ENCODE measurements at places on chromosomes 7 and 10.
A peak's percentile ranks its signal among the peaks of the same experiment; 100 is the strongest.

DNA sequence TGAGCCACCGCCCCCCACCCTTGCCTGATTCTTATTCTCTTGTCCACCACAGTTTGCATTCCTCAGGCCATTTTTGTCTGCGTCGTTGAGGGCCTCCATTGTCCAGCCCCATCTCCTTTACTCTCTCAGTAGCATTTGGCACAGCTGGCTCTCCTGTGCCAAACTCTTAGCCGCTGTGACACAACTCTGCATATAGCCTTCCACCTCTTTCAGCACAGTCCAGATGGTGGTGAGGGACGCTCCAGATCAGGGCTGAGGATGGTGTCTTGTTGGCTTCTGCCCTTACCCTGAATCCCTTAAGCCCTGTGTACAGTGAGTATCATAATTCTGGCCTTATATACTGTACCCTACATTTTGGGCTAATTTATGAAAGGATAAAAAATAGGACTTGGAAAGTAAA, 45.6 kb downstream of the BMPR1A start:
- no peak for DNase-seq

GRCh38 chr10:70272925-70273316, 10.9 kb downstream of the NPFFR1 start:
- no peak for DNase-seq

DNA sequence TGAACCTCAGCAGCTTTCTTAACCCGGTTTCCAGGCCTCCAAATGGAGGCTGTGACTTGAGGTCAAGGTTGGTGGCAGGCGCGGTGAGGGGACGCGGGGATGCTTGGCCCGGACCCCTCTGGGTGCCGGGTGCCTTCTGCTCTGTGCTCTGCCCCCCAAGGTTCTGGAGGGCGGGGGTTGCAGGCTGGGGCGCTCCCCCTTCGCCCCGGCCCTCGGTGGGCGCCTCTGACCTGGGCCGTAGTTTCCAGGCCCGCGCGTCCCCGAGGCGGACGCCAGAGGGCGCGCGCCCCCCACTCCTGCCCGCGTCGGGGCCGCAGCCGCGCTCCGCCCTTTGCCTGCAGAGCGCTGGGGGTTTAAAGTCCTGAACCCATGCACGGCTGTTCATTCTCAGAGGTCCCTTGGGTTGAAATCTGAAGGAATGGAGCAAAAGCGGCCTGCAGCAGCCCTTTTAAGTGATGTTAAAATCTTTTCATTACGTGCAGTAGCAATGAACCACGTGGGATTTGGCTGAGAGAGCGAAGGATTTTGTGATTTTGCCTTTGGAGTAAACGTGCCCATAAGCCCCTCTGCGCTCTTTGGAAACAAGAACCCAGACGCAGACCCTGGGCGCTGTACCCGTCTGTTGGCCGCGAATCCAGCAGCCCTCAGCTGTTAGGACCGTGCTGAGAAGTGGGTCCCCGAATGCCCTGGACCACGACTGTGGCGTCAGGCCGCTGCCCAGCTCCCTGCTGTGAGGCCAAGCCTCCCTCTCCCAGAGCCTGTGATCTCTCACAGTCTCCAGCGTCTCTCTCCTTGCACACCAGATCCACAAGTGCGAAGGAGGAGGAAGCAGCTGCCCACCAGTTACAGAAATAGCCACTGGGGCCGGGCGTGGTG, 135.0 kb downstream of the ACTR3B start:
- DNase-seq: no peak

GRCh38 chr10:125130916-125131315, 29.4 kb downstream of the CTBP2 start:
- no peak for DNase-seq

DNA sequence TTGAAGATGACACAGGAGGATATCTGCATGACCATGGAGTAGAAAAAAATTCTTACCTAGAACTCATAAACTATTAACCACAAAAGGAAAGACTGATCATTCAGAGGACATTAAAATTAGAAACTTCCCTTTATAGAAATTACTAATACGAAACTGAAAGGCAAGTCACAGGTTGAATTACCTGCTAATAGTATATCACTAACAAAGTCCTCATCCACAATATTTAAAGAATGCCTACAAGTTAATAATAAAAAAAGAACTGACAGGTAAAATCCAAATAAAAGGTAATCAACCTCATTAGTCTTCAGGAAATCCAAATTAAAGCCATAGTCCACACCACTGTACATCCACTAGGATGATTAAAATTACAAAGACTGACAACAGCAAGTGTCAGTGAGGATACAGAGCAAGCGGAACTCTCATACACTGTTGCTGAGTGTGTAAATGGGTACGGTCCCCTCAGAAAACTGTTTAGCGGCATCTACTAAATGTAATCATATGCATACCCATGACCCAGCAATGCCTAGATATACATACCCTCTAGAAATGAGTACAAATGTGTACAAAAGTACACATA, 71.2 kb downstream of the ARHGAP21 start:
- no peak for DNase-seq

DNA sequence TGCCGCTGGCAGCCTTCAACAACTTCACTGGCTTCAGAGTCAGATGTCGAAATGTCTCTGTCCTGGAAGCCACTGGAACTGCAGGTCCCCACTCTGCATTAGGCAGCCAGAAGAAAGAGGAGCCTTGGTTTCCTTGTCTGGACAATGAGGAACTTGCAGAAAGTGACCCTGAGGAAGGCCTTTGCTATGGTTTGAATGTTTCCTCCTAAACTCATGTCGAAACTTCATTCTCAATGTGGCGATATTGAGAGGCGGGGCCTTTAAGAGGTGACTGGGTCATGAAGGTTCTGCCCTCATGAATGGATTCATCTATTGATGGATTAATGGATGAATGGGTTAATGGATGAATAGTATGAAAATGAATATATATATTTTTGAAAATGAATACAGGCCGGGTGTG, 61.6 kb upstream of the GPR26 start:
- no peak for DNase-seq

DNA sequence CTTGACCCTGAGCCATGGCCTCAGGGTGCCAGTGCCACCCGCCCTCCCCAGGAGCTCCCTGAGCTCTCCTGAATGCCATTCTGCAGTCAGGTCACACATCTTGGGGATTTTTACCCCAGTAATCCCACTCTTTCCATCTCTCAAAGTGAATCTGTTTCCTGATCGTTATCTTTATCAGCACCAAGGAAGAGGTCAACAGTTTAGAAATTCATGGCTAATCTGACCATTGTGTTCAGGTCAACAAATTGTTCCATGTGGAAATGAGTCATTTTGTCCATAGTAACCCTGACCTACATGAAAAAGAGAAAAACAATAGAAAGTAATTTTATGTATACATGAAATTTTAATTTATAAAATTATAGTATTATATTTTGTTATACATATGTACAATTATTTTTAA, 28.8 kb upstream of the ZNF488 start:
- DNase-seq: no peak

DNA sequence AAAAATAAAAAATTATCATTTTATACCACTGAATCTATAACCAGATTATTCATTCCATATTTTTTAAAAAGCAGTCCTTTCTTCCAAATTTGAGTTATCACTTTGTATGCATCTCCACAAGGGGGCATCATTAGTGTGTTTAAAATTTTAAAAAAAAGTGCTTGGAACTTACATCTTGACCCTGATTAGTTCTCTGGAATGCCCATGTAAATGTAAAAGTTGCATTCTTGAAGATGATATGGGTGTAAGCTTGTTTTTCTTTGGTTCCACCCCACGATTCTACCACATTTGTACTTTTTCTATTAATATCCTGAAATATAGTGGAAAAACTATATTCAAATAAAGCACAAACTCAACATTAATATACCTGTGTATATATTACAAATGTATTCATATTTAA, 144.9 kb downstream of the ELAPOR2 start:
- no peak for DNase-seq

DNA sequence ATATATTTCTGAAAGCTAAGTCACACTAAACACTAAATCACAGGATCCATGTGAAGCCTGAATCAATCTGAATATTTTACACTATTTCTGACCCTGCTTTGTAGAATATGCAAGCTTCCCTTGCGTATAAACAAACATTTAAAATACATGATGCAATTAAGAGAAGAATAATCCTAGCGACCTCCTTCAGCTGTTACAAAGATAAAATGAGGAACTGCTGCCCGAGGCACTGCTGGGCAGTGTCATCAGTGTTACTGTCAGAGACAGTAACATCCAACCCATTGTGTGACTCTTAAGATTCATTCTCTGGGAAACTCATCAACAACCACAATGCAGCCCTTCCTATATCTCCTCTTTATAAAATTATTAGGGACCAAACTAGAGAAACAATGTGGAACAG, 61.6 kb downstream of the COBL start:
- no peak for DNase-seq

GRCh38 chr7:49403844-49404243, 369.6 kb upstream of the VWC2 start:
- DNase-seq: no peak

- DNase-seq: peak; percentile 42
These were observed 328.2 kb upstream of the MAGI2 start for GRCh38 chr7:79781716-79782115.

DNA sequence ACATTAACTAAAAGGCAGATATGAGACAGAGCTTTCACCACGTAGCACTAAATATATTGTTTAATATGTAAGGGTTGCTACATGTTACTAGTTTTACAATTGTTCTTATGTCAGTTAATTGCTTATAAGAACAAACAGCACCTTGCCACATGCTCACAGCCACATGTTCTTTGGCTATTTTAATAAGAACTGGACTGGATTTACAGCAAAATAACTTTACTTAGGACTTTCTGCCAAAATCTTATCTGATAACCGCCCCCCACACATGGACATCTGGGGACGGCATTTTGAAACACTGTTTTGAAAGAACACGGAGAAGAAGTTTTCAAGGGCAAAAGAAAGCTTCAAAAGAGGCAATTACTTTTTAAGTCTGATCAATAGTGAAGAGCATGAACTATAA, 45.3 kb downstream of the JAZF1 start:
- DNase-seq: no peak

DNA sequence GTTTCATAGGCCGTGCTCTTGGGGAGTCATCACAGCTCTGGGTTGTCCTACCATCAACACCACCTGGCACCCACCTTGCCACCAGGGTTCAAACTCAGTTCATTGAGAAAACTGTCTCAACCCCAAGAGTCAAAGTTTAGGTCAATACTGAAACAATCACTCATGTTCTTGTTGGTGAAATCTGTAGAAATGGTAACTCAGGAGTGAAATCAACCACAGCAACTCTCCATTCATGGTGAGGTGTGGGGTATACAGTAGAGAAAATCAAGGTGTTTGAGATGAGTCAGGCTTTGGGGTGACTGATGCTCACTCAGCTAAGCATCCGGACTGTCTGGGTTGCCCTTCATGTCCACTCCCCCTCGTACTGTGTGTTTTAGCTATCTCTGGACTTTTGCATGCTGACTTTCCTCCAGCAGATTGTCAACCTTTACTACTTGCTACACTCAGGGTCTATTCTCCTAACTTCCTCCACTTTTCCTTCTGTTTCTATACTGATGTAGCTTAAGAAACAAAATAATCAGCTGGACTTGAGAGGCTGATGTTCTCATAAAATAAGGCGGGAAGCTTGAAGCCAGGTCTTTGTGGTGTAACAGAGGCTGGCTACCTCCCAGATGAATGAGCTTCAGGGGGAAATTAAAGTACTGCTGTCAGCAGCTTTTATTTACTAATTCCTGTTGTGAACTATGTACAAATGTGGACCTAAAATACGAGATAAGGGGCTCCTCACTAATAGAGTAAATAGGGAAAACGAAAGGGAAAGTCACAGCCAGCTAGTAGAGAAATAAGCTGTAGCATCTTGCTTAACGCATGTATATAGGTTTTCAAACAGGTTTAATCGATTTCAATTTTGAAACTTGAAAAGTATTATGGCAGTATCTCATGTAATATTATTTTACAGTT, 173.6 kb upstream of the AKR1E2 start:
- DNase-seq: no peak

DNA sequence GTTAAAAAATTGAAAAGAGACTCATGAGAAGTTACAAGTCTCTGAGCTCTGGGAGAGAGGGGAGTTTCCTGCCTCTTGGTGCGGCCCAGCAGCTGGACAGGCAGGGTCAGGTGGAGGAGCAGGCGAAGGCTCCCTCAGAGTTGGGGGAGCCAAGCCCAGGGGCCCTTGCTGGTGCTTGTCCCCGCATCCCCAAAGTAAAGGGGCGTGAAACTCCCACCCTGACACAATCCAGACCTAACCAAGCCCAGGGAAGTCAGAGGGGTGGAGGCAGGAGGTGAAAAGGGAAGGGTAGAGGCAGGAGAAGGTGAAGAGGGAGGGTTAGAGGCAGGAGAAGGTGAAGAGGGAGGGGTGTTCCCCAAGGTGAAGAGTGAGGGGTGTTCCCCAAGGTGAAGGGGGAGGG, 322.8 kb downstream of the GLRX3 start:
- DNase-seq: no peak
